PC-9 (cell line): ENCODE measurements at places on chromosomes 3 and 15. TPM values are rescaled to one million over a fixed set of nuclear protein-coding genes. Genes with fewer than 3 reads are reported as not detected.

GRCh38 chr3:134460965-134461364 is 24.8 kb downstream of the ANAPC13 start:
- no peak overlapping the region for H3K27ac ChIP-seq
- H3K27me3 ChIP-seq, result no peaks in the 10 kb centered on the region
- H3K4me1 ChIP-seq, result peaks cover 7% of the 10 kb centered on the region; the same call in 1 of the 2 replicates
- no peaks in the 10 kb centered on the region for H3K36me3 ChIP-seq
- no peak for DNase-seq

DNA sequence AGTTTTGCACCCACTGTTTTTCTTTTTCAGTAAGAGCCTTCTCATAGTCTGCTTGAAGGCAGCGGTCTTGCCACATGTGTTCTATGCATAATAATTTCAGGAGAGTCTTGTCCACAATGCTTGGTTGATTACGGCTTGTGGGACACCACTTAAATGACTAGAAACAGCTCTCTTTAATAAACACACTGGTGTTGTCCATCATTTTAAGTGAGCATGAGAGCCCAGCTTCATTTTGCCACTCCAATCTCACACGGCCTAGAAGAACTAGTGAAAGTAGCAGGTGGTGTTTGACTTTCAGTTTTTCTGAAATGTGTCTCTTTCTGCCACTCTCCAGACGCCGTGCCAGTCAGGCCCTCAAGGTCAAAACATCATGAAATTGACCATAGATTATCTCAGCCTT is 292.1 kb downstream of the LPP start:
- H3K27me3 ChIP-seq, result no peaks in the 10 kb centered on the region
- H3K4me3 ChIP-seq, result no peak overlapping the region
- DNase-seq, result no peak
- H3K27ac ChIP-seq, result no peak overlapping the region
- H3K36me3 ChIP-seq, result no peaks in the 10 kb centered on the region

GRCh38 chr3:188037195-188037718 is 116.7 kb upstream of the LPP start:
- no peaks in the 10 kb centered on the region for H3K36me3 ChIP-seq
- no peaks in the 10 kb centered on the region for H3K27me3 ChIP-seq
- no peak overlapping the region for H3K4me3 ChIP-seq
- no peak for DNase-seq
- H3K27ac ChIP-seq, result peak overlapping the region; percentile 35

GOLGA8G gene
- not detected in 2 replicates for total RNA-seq

GRCh38 chr3:32412887-32413286 is 21.2 kb downstream of the CMTM7 start:
- H3K4me1 ChIP-seq, result no peaks in the 10 kb centered on the region
- no peak overlapping the region for H3K27ac ChIP-seq
- H3K36me3 ChIP-seq, result no peaks in the 10 kb centered on the region
- H3K27me3 ChIP-seq, result no peaks in the 10 kb centered on the region
- DNase-seq, result no peak

OR5K2 gene
- total RNA-seq, result not detected in 2 replicates

- no peak overlapping the region for H3K4me3 ChIP-seq
- H3K27me3 ChIP-seq, result no peaks in the 10 kb centered on the region
- H3K27ac ChIP-seq, result no peak overlapping the region
- no peaks in the 10 kb centered on the region for H3K4me1 ChIP-seq
- DNase-seq, result no peak
Measured at GRCh38 chr3:189449084-189449483, 182.1 kb upstream of the TP63 start.

DNA sequence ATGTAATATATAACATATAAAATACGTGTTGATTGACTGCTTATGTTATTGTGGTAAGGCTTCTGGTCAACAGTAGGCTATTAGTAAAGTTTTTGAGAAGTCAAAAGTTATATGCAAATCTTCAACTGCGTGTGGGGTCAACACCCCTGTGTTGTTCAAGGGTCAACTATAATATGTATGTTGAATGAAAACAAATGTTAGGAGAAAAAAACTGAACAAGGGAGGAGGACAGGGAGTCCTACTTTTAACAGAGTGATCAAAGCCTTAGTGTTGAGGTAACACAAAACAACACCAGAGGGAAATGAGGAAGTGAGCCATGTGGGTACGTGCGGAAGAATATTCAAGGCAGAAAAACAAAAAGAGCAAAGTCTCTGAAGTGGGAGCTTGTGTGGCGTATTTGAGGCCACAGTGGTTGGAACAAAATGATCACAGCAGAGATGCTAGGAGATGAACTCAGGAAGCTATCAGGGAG is 62.5 kb downstream of the SFMBT1 start:
- H3K4me3 ChIP-seq, result no peak overlapping the region
- H3K27ac ChIP-seq, result no peak overlapping the region
- H3K36me3 ChIP-seq, result no peaks in the 10 kb centered on the region
- no peak for DNase-seq
- no peaks in the 10 kb centered on the region for H3K27me3 ChIP-seq

NTRK3 gene
- total RNA-seq, result not detected in 2 replicates

DNA sequence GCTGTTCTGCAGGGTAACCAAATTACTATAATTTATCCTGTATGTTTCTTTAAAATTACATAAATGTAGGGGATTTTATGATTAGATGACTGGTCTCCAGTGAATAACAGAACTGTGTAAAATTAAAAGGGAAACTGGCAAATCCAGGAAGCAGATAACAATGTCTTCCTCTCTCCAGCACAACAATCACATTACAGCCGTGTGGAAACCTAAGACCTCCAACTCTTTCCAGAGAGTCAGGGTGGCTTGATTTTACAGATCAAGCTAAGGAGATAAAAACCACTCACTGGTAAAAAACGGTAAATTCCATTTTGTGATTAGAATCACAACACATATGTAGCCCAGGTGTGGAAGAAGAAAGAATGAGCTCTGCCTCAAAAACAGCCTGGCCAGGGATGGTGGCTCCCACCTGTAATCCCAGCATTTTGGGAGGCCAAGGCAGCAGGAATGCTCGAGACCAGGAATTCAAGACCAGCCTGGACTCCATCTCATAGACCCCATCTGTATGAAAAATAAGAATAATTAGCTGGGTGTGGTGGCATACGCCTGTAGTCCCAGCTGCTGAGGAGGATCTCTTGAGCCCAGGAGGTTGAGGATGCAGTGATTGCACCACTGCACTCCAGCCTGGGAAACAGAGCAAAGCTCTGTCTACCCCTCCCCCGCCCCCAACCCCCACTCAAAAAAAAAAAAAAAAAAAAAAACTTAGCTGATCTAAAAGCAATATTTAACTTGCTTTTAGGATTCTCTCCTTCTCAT is 29.0 kb downstream of the IL17RD start:
- H3K27me3 ChIP-seq, result no peaks in the 10 kb centered on the region
- DNase-seq, result no peak
- H3K27ac ChIP-seq, result no peak overlapping the region
- H3K36me3 ChIP-seq, result no peaks in the 10 kb centered on the region
- no peaks in the 10 kb centered on the region for H3K4me1 ChIP-seq

DNA sequence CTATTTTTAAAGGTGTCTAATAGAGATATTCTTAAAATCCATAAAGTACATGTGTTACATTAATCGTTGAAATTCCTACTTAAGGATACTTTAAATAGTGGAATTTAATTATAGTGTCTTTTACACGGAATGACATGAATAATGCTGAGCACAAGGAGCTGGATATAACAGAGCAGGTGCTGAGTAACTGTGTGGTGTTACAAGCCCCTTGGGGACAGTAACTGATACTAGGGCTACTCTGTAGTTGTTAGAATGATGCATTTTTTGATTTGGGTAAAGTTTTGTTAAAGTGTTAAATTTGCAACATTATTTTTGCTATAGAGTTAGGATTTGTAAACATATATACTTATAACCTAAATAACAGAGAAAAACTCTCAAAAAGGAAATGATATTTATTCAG is 1496.1 kb downstream of the OTOL1 start:
- no peak overlapping the region for H3K27ac ChIP-seq
- no peaks in the 10 kb centered on the region for H3K36me3 ChIP-seq
- H3K27me3 ChIP-seq, result no peaks in the 10 kb centered on the region
- no peak for DNase-seq
- H3K4me3 ChIP-seq, result no peak overlapping the region
- H3K4me1 ChIP-seq, result no peaks in the 10 kb centered on the region

SPINK8 gene
- total RNA-seq, result not detected in 2 replicates

TMEM207 gene
- not detected in 2 replicates for total RNA-seq

TMEM108 gene
- total RNA-seq, result not detected in 2 replicates

CSNK1G1 gene
- 16.4 and 19.6 TPM in 2 replicates for total RNA-seq

DNA sequence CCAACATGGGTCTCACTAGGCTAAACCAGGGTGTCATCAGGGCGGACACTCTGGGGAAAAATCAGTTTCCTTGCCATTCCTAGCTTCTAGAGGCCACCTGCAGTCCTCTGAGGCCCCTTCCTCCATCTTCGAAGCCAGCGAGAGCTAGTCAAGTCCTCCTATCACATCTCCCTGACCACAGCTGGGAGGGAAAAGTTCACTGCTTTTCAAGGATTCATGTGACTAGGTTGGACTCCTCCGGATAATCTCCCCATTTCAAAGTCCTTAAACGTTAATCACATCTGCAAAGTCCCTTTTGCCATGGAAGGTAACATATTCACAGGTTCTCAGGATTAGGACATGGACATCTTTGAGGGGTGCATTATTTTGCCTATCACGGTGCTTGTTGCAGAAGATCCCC is 35.9 kb upstream of the MAP3K13 start:
- peaks cover 12% of the 10 kb centered on the region for H3K4me1 ChIP-seq
- H3K27ac ChIP-seq, result no peak overlapping the region
- no peak for DNase-seq

SCN5A gene
- 3.0 and 4.7 TPM in 2 replicates for total RNA-seq

DNA sequence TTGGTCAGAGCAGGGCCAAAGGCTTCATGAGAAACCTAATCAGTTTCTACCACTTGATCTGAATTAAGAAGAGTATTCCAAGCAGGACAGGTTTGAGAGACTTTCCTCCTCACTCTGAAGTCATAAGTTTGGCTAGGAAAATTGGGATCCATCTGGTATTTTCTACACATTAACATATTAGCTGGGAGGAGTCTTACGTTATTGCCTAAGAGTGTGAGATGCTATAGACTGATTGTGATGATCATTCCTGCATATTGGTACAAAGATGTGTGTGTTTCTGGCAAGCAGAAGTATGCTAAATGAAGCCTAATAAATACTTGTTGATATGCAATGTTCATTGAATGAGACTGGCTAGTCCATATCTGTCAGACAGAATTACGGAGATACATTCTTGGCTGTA is 73.5 kb upstream of the RASGRP1 start:
- no peaks in the 10 kb centered on the region for H3K4me1 ChIP-seq
- no peaks in the 10 kb centered on the region for H3K27me3 ChIP-seq
- no peak overlapping the region for H3K27ac ChIP-seq
- H3K4me3 ChIP-seq, result no peak overlapping the region
- H3K36me3 ChIP-seq, result no peaks in the 10 kb centered on the region
- no peak for DNase-seq

- no peak overlapping the region for H3K4me3 ChIP-seq
- H3K27ac ChIP-seq, result no peak overlapping the region
- DNase-seq, result no peak
- no peaks in the 10 kb centered on the region for H3K36me3 ChIP-seq
- no peaks in the 10 kb centered on the region for H3K4me1 ChIP-seq
Measured at GRCh38 chr3:31777092-31777491, 204.0 kb downstream of the OSBPL10 start.

DNA sequence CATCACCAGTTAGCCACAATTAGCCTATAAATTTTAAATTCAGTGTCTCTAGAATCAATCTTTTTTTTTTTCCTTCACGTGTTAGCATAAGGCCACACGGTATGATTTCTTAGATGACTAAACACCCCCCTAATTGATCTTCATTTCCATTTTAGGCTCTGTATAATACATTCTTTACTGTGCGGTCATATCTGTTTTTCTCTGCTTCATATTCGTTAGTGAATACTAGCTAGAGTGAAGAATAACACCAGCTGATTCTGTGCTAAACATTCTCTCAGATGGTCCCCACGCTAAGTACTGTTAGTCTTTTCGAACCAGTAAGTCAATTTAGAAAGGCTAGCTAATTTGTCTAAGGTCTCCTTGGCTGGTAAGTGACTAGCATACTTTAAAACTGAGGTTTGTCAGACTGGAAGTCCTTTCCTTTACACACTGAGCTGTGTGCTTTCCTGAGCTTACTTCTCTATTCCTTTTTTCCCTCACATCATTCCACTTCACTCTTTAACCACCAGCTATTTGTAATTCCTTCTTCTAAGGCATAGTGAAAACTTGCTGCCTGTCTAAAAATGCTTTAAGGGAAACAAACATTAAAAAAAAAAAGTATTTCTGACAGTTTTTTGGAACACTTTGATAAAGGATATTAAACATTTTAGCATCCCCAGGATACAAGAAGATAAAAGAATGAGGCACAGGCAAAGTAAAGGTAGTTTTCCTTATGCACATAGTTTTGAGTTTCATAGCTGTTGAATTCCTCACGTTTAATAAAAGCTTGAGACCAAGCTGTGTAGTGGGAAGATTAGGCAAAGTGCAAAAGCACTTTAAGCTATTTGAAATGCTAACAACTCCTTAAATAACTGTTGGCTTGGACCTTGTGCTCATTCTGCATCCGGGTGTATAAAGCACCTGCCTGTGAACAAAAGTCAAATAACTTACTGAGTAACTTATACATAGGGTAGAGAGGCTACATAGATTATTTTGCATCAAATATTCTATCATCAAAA is 17.1 kb downstream of the ZFAND6 start:
- H3K27me3 ChIP-seq, result no peaks in the 10 kb centered on the region
- no peak overlapping the region for H3K4me3 ChIP-seq
- 0 out of 2 replicates have a peak, but pooled peaks cover 4% of the 10 kb centered on the region for H3K36me3 ChIP-seq
- DNase-seq, result no peak
- H3K4me1 ChIP-seq, result peaks cover 18% of the 10 kb centered on the region

KNG1 gene
- total RNA-seq, result not detected in 2 replicates

- peak; percentile 83 for DNase-seq
- H3K27ac ChIP-seq, result peak within 1 kb of the TSS; percentile 55
- no peaks in the 10 kb centered on the region for H3K27me3 ChIP-seq
- no peaks in the 10 kb centered on the region; the same call in 1 of the 2 replicates for H3K36me3 ChIP-seq
- H3K4me1 ChIP-seq, result peaks cover 5% of the 10 kb centered on the region; the same call in 1 of the 2 replicates
- H3K4me3 ChIP-seq, result peak within 1 kb of the TSS; percentile 68
Measured at GRCh38 chr3:47513125-47513929, at the start of gene ELP6. TSS of gene ELP6 (minus strand) at chr3:47513712. CDS start at chr3:47513590, 122 bp downstream.

DNA sequence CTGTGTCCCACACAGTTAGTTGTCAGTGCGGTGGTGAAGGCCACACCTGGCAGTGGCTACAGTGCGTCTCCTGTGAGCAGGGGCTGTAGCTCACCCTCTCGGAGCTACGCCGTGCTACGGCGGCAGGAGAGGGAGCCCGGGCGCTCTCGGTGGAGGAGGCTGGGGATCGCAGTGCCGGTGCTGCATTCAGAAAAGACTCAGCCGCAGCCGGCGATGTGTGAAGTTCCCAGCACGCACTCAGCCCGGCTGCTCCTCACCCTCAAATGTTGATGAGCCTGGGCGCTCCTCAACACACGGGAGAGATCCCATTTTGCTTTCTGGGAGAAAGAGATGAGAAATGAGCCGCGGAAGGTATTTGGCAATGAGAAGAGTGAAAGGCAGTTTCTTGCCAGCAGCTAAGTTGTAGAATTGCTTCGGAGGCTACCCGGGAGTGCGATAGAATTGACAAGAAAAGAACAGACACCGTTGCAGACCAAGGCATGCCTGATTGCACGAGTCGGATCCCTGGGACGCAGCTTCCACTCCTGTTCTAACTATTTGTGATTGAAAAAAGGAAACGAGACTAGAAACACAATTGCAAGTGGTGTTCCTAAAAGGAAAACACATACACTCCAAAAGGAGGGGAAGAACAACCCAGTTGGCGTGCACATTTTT is at the start of gene UNC13C:
Gene UNC13C (plus strand): TSS at position 189 of the 654 bp plus-strand sequence. CDS start 34,463 bp downstream, outside the sequence.
- no peak within 1 kb of the TSS for H3K27ac ChIP-seq
- no peaks in the 10 kb centered on the region for H3K4me1 ChIP-seq
- no peak within 1 kb of the TSS for H3K4me3 ChIP-seq
- DNase-seq, result no peak
